ENCODE measurements at places on chromosomes 5 and 9.

DNA sequence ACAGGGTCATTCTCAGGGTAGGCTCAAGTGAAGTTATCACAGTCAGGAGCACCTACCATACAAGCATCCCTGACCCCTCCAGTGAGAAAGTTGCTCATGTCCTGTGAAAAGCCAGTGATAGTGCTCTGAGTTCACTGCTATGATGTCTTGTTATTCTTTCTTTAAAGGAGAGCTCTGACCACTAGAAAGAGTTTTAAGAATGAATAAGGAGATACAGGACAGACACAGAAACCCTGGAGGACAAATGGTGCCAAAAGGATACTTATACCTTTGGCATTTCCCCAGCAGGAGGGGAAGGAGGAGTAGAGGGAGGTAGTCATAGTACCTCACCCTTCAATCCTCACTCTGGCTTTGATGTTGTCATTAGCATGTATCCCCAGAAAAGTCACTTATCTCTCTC lies 84.0 kb upstream of the AGXT2 start:
- no peak for DNase-seq

DNA sequence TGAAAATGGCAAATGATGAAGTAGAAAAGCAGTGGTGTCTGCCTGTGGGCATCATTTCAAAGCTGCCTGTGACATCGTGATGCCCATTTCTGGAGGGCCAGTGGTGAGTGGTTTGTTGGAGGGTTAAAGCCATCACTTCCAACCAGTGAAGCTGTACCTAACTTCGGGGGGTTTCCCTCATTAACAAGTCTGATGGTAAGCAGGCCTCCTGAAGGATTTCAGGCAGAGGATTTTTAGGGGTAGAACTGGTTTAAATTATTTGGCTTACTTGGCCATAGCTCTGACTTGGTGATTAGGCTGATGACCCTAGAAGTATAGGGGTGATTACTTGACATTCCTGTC lies 10.7 kb downstream of the TNFAIP8 start:
- peak; percentile 45 for DNase-seq

DNA sequence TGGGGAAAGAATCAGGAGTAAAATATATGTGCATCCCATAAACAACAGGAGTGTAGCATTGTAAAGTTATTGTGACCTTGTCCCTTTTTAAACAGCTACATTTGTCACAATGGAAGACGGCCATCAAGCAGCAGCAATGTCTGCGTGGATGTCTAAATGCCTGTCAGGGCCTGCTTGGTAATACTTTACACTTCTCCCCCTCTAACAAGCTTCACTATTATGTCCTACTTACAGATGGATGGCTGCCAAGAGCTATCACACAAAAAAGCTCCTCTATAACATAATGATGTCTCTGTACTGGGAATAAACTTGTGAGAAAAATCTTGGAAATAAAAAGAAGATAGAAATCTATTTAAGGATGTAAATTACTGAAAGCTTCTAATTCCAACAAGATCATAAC lies 213.0 kb downstream of the FBXL17 start:
- DNase-seq = no peak

- no peak for DNase-seq
Observed at GRCh38 chr5:14129123-14129522, 14.0 kb upstream of the TRIO start.

GRCh38 chr5:100518377-100518776 lies 16.8 kb upstream of the FAM174A start:
- DNase-seq = no peak

DNA sequence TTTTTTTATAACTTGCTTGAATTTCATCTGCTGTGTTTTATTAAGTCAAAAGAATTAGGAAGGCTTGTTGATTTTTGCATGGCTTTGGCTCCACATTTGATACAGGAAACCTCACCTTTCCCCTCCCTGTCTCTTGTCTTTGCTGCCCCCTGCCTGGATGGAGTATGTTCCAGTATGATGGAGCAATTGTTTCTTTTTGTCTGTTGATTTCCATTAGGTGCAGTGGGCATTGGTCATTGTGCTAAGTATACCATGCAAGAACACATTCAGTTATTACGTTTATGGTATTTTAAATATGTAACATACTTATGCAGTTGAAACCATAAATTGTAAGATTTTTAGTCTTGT lies 19.6 kb downstream of the TJP2 start:
- DNase-seq = no peak

GRCh38 chr5:43635374-43635773 lies 32.4 kb downstream of the NNT start:
- DNase-seq = no peak

- DNase-seq = peak; percentile 24
Observed at GRCh38 chr5:143229426-143229895, 174.0 kb downstream of the NR3C1 start.

GRCh38 chr5:119074419-119074818 lies 3.5 kb downstream of the DMXL1 start:
- no peak for DNase-seq

All from CD4-positive, alpha-beta T cell treated with Interleukin-1 beta for 1 hour (primary cell).